Naive thymus-derived CD4-positive, alpha-beta T cell (primary cell): ENCODE measurements at places on chromosomes 1 and 21. TPM values are rescaled to one million over a fixed set of nuclear protein-coding genes. Genes with fewer than 3 reads are reported as not detected.

The ARHGEF16 gene
- not detected in 2 replicates for total RNA-seq

The ALX3 gene
- total RNA-seq, result not detected

The CAMK1G gene
- not detected for total RNA-seq

The CDC42BPA gene
- total RNA-seq, result 1.0 TPM

The C1orf50 gene
- total RNA-seq, result 18.1 TPM

The NASP gene
- 84.0 TPM for total RNA-seq

The SLC25A34 gene
- 4.6 TPM for total RNA-seq

The DCST1 gene
- 0.19 TPM for total RNA-seq

The KPRP gene
- not detected for total RNA-seq

The PLA2G2D gene
- not detected for total RNA-seq

The NEK2 gene
- not detected for total RNA-seq

The GLIS1 gene
- not detected for total RNA-seq

The TMPRSS3 gene
- total RNA-seq, result 1.7 TPM

The FAM163A gene
- total RNA-seq, result not detected

The PIGP gene
- total RNA-seq, result 14.2 TPM

The RNF186 gene
- total RNA-seq, result not detected

The GJB3 gene
- total RNA-seq, result not detected

The TRAF3IP3 gene
- 736 TPM for total RNA-seq

The DCST2 gene
- 0.22 and 0.43 TPM in 2 replicates for total RNA-seq

The C1orf87 gene
- total RNA-seq, result not detected

The GABRD gene
- not detected for total RNA-seq

The MARCKSL1 gene
- total RNA-seq, result 70.2 TPM

The FLG2 gene
- total RNA-seq, result not detected in 2 replicates

The RSPO1 gene
- total RNA-seq, result not detected

The OR2M5 gene
- total RNA-seq, result not detected

The MYBPH gene
- total RNA-seq, result not detected

The OR2AK2 gene
- total RNA-seq, result not detected

The TMEM222 gene
- 23.7 TPM for total RNA-seq

The MAP3K21 gene
- total RNA-seq, result 1.0 TPM

The CDK11A gene
- 157 TPM for total RNA-seq

The FCRL2 gene
- 0.64 TPM for total RNA-seq

The TNFRSF8 gene
- not detected for total RNA-seq

The RGS7 gene
- total RNA-seq, result not detected

The SELP gene
- total RNA-seq, result 2.3 TPM

The PLA2G2F gene
- total RNA-seq, result not detected

The CTTNBP2NL gene
- total RNA-seq, result 1.5 TPM

The TMEM35B gene
- total RNA-seq, result 32.8 and 37.5 TPM in 2 replicates

The SEMA4A gene
- 8.6 TPM for total RNA-seq

The C8A gene
- not detected for total RNA-seq

The B3GALNT2 gene
- 8.9 TPM for total RNA-seq
